ENCODE measurements at places on chromosomes 7 and 10.

DNA sequence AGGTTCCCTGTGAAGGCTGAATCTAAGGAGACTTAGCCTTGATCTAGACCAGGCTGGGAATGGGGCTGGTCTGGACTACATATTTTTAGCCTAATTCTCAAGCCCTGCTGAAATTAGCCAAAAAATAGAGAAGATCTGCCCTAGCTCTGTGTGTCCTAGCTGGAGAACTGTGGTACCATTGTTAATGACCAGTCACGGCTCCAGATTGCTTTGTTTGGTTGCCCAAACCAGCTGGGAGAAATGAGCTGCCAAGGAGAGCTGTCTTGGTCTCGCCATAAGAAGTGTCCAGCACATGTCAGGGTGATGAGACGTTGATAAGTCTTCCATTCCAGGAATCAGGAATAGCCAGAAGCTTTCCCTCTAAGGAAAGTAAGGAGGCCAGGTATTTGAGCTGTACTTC, 20.7 kb downstream of the GBX1 start:
- DNase-seq, result no peak

- no peak for DNase-seq
These were observed 181.6 kb downstream of the SND1 start for GRCh38 chr7:127833641-127834040.

DNA sequence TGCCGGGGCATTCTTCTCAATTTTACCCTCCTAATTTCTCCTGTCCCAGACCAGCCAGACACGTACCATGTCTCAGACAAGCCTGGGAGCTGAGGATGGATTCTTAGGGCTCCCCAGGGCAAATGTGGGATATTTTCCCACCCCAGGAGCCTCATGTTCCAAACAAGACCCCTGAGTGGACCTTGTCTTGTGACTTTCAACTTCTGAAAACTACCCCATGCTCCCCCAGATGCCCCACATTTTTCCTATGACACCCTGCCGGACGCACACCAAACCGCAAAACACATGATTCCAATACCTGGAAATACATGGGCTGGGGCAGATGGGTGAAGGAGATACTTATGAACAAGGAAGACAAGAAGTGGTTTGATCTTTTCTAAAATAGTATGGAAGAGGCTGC, 874 bp downstream of the GIMAP5 start:
- DNase-seq, result no peak

DNA sequence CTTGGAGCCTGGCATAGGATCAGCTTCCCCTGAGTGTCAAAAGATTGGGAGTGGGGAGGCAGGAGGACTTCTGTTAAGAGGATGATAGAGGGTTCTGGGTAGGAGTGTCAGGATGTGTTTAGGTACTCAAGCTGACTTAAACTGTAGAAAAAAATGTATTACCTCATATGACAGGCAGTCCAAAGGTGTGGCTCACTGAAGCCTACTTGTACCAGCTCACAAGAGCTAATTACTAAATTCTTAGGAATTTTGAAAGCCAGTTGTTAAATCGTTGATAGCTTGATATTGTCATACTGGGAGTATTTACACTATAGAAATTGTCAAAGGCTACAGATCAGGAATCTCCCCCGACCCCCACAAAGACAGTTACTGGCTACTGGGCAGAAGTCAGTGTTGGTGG, 32.1 kb downstream of the FAS start:
- DNase-seq, result no peak

DNA sequence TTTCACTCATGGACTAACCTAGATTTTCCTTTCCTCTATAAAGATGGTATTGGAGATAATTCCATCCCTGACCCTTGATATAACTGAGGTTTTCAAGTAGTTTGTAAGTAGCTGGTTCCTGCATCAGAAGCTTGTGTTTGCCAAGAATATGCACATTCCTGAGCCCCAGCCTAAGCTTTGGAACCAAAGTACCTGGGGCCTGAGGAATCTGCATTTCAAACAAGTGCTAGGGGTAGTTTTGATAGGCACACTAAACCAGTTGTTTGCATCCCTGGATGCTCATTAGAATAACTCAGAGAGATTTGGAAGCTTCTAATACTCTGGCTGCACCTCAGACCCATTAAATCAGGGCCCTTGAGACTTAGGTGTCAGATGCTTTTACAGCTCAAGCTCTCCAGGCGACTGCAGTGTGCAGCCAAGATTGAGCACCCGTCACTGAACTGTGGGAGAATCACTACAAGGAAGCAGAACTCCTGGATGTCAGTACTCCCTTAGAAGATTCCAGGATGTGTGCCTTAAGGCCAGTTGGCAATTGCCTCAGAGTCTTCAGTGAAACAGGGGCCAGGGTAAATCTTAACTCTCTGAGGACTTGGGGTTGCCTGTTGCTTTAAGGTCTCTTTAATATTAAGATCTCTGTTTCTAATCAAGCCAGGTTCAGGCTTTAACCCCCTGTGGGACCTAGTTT, 565.0 kb downstream of the REEP3 start:
- DNase-seq, result no peak

GRCh38 chr7:4200546-4201094, 481.5 kb upstream of the FOXK1 start:
- DNase-seq, result no peak

GRCh38 chr7:45123913-45124710, 12.6 kb upstream of the TBRG4 start:
- DNase-seq, result no peak

- DNase-seq, result no peak
These were observed 12.8 kb downstream of the CACNA2D1 start for GRCh38 chr7:82430500-82431465.

DNA sequence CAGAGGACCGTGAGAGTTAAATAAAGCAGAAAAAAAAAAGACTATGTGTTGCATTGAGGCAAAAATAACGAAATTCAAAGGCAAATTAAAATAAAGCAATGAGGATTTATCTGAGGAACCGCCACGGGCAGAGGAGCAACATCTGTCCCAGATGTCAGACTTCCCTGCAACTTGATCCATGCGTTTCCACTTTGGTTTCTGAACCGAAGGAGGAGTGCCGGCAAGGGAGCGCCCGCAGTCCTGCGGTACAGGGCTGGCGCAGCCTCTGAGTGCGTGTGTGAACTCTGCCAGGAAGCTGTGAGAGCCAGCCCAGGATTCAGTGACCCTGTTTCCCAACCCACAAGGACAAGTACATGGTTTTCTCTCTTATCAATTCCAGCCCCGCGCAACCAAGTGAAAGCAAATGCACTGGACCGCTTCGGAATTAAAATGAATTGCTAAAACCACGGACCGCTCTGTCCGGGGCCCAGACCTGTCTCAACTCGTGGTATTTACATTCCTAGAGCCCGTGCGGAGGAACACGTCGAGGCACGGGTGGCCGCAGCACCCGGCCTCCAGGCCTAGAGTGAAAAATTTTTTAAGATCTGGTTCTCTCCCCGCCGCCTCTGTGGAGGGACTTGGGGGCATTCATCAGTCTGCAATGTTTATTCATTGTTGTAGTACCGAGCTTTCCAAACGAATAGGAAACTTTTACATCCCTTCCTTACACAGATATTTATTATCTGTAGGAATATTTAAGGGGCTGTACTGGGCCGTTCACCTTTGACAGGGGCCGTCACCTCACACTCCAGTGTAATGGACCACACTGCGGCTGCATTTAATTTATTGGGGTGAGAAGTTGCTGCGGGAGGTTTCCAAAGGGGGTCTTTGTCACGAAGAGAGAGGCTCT, 291.5 kb upstream of the NFE2L3 start:
- no peak for DNase-seq

DNA sequence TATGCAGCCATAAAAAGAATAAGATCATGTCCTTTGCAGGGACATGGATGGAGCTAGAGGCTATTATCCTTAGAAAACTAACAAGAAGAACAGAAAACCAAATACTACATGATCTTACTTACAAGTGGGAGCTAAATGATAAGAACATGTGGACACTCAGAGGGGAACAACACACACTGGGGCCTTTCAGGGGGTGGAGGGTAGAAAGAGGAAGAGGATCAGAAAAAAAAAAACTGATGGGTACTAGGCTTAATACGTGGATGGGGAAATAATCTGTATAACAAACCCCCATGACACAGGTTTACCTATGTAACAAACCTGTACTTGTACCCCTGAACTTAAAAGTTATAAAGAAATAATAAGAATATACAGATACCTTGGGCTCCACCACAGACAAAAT, 514.2 kb downstream of the ARL4A start:
- no peak for DNase-seq

DNA sequence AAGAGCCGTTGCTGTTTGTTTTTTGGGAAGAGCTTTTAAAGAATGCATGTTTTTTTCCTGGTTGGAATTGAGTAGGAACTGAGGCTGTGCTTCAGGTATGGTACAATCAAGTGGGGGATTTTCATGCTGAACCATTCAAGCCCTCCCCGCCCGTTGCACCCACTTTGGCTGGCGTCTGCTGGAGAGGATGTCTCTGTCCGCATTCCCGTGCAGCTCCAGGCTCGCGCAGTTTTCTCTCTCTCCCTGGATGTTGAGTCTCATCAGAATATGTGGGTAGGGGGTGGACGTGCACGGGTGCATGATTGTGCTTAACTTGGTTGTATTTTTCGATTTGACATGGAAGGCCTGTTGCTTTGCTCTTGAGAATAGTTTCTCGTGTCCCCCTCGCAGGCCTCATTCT, 31.6 kb downstream of the PFKFB3 start:
- no peak for DNase-seq

DNA sequence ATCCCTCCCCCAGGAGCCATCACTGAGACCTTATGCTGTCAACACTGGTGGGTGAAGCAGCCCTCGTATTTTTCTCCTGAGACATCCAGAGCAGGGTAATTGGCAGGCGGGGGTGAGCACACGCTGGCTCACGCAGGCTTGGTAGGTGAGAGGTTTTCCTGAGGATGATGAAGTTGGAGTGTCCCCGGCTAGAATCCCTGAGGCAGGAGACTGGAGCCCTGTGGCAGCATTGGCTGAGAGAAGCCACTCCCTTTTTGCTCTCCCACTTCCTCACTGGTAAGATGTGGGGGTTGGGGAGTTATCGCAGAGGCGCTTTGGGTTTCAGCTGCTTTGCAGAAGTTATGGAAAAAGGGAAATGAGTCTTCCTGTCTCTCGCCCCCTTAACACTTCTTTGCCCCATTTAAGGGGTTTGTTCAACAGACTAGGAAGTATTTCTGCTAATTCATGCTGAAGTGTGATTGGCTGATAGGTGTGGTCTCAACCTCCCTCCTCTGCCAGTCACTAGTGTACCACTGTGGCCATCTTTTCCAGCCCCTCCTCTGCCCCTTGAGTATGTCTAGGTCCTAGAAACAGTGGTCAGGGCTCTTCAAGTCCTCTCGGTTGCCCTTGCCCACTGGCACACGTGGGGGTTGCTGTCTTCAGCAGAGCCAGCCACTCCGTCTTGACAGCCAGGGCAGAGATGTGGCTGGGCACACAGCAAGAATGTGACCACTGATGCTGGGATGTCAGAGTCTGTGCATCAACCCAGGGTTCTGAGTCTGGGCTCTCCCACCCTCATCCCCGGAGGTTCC, 5.7 kb downstream of the ARPC1B start:
- peak; percentile 78 for DNase-seq

- DNase-seq, result peak; percentile 75
These were observed 2.8 kb downstream of the CALHM3 start for GRCh38 chr10:103476046-103476768.

- peak; percentile 78 for DNase-seq
These were observed 88.8 kb upstream of the TNS3 start for GRCh38 chr7:47670729-47671128.

DNA sequence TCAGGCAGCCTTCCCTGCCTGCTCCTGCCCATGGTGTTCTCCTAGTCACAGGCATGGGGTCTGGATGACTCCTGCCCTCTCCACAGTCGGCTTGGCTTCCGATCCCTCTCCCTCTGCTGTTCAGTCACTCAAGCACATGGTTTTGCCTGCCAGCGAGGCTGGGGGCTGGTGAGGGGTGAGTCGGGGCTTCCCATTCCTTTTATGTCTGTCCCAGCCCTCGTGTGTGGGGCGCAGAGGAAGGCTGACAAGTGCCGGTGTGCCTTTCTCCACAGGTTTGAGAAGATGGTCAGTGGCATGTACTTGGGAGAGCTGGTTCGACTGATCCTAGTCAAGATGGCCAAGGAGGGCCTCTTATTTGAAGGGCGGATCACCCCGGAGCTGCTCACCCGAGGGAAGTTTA, 40.1 kb downstream of the TACR2 start:
- DNase-seq, result no peak

DNA sequence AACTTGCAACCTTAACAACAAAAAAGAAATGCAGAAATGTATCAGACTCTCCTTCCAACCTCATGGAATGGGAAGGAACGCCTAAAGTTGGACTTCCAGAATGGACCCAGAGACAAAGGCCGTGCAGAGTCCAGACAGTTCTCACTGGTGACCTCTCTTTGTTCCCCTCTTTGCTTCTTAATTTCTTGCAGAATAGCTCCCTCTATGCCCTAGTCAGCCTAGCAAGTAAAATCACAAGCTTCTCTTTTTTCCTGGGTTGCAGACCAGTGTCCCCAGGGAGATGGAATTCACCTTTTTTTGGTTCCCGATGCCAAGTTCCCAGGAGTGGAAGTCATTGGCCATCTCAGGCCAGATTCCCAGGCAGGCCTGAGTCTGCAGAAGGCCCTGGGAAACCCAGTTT, 278.0 kb downstream of the CCSER2 start:
- no peak for DNase-seq

All from GM10248 (cell line).